NCI-H1105 (cell line): ENCODE measurements at places on chromosomes 11 and 22.

DNA sequence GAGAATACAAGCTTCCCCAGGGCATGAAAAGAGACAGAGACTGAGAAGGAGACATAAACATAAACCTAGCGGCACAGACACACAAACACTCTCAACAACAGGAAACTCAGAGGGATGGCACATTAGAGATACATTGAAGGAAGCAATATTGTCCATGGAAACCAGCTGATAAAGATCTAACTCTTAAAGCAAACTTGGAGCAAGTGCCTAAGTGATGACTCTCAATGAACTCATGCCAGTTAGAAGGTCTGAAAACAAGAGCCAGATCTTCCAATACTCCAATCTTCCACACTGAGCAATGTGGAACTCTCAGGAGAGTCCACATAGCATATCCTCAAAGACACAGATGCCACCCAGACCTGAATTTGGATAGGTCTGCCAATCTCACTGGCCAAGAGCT, 168.8 kb upstream of the ISX start:
- DNase-seq: no peak

GRCh38 chr11:5369789-5370188, 13.8 kb upstream of the OR51M1 start:
- DNase-seq: no peak

- DNase-seq: no peak
Measured at GRCh38 chr11:47220401-47220821, 5.6 kb downstream of the DDB2 start.

- no peak for DNase-seq
Measured at GRCh38 chr11:128962896-128963295, 20.2 kb upstream of the TP53AIP1 start.

- no peak for DNase-seq
Measured at GRCh38 chr11:65491163-65491465, 7.7 kb upstream of the MALAT1 start.

DNA sequence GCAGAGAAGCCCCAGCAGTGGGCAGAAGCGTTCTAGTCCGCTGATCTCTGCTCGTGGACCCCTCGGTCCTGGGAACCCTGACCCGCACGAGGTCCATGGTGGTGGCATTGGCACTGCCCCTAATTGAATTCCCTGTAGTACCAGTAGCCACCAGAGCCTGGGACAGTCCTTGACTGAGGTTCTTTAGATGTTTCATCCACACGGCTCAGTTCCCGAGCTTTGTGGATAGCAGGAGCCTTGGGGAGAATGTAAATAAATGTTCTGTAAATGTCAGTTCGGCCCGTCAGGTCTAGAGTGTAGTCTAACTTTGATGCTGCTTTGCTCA, 39.4 kb upstream of the SEPTIN5 start:
- DNase-seq: no peak

DNA sequence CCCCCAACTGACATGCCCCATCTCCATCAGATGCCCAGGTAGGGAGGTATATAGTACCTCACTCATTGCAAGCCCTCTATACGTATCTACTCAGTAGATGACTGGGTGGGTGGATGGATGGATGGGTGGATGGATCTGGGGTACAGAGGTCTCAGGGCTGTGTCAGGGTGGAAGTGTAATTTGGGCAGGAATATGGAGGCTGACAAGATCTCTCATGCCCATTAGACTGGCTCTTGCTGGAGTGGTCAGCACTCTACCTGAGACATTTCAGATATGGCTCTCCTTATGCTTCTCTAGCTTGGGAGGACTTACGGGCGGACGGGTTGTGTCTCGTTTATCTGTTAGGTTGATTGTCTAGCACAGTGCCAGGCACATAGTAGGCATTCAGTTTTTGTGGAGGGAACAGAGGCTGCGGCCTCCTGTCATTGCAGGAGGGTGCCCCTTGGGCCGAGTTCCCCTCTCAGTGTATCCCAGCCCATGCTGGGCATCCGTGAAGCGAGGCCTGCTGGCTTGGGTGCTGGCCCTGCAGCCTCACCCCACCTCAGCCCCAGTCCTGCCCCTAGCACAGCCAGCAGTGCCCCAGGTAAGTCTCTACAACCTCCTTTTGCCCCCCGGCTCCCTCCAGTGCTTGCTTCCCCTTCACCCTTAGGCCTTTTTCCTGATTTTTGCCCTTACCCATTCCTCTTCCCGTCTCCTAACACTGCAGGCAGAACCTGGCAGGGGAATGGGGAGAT, 13.7 kb downstream of the ROBO3 start:
- DNase-seq: no peak

DNA sequence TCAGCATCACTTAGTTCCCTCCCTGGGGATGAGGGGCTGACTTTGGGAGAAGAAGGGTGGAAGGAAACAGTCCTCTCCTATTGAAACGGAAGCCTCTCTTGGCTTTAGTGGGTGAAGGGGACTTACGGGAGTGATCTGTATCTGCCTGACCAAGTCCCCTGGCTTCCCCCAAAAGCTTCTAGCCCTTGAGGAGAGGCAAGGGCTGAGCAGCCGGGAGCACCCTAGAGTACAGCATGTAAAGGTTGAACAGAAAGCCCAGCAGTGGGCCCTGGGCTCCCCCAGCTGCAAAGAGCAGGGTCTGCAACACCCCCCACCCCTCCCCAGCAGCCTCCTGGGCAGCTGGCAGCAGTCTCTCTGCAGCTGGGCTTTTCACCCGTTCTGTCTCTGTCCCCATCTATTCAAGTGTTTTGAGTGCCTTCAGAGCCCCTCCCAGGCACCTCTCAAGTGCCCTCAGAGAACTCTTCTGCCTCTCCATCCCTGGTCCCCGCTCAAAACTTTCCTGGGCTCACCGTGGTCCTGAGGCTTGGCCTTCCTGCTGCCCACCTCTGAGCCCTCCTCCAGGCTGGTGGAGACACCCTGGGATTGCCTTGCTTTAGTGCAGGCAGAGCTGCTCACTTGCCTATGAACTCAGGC, 2.7 kb downstream of the CAPN5 start:
- DNase-seq: no peak

DNA sequence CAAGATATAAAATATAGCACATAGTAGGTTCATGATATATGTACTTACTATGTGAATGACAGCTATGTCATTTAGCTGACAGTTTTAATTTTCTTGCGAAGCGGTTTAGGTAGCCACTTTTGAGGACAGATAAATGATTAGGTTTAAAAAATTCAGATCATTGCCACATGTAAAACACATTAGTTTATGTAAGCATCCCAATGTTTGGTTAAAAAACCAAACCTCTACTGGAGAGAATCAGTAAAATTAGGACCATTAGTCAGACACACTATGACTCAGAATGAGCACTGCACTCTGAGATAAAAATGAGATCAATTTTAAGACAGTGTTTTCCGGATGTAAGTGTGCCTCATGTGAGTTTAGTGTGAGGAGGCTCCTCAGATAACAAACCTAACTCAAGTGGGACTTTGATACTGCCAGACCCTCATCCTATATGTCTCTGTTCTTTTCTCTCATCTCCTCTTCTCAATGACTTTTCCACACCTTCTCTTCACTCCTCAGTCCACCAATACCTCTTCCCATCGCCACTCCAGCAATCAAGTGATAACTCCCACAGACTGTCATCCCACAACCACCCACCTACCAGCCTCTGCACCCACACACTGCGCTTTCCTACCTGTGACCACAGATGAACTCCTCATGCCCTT, 6.8 kb upstream of the OR2AT4 start:
- DNase-seq: no peak

- no peak for DNase-seq
Measured at GRCh38 chr11:33452836-33453624, 195.8 kb downstream of the HIPK3 start.

- peak; percentile 9 for DNase-seq
Measured at GRCh38 chr11:133832991-133833897, 12.1 kb downstream of the SPATA19 start.

DNA sequence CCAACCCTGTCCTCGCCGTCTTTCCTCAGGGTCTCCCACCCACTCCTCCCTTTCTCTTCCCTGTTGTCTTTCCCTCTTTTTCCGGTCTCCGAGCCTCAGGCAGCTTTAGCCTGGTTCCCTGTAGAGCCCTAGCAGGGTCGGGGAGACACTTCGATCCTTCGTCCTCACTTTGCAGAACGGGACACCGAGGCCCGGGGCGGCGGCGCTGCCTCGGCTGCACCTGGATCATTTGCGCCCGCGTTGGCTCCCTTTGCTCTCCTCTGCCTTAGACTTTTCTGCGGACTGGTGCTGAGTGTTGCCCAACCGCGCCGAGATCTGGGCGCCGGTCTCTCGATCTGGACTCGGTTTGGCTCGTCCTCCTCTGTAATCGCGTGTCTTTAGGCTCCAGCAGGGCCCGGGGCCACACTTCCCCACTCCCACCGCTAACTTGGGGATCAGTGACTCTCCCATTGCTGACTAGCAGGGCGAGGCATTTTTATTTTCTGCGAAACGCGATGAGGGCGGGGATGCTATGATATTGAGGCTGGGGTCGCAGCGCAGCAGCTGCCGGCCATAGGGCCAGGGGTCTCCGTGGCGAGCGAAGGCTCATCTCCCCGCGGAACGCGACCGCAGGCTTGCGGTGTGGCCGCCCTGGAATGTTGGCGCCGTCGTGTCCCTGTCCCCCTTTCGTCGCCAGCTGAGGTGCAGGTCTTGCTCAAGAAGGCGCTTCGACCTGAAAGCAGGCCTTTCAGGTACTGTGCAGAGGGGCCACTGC, 1.6 kb upstream of the E2F8 start:
- DNase-seq: no peak

DNA sequence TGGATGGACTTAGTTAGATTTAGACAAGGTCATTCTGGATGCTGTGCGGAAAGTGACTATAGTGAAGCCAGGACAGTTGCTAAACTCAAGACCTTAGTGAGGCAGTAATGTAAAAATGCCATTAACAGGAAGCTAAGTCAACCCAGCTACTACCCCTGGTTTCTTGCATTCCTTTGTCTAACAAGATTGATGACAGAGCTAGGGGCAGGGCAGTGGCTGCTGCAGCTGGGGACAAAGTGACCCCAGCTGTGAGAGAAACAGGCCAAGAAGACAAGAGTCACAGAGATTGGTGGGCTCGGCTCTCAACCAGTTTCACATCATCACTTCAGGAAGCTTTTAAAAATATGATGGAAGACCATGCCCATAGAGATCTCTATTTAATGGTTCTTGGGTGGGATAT, 110.4 kb upstream of the POU2AF2 start:
- DNase-seq: no peak

DNA sequence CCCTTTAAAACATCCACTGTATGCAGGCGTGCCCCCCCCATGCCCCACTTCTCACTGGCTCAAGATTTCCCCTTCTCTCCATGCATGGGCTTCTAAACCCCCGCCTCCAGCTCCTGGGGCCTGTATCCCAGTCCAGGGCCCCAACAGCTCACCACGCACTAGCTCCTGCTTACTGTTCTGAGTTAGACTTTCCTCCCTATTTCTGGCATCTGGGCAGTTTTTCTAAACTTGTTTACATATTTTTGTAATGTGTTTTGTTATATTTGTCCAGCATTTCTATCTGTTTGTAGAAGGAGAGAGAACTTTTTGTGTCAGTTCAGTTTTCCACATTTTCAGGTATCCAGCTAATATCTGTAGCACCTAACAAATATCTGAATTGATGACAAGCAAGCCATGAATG, 178.5 kb downstream of the SPON1 start:
- no peak for DNase-seq
